Endodermal cell (in vitro differentiated cells): ENCODE measurements at places on chromosomes 11 and 22. TPM values are rescaled to one million over a fixed set of nuclear protein-coding genes. Genes with fewer than 3 reads are reported as not detected.
A peak's percentile ranks its signal among the peaks of the same experiment; 100 is the strongest.

TRIM49 gene
- total RNA-seq, result not detected in 2 replicates

DNAJB13 gene
- 0.96 to 1.4 TPM (median 1.2 TPM) in 3 replicates for total RNA-seq

TYMP gene
- 0.93 to 2.6 TPM (median 1.2 TPM) in 3 replicates for total RNA-seq

RANGAP1 gene
- total RNA-seq, result 95.2 and 103 TPM in 2 replicates

KRTAP5-11 gene
- 1.6 and 2.9 TPM in 2 replicates for total RNA-seq

DNA sequence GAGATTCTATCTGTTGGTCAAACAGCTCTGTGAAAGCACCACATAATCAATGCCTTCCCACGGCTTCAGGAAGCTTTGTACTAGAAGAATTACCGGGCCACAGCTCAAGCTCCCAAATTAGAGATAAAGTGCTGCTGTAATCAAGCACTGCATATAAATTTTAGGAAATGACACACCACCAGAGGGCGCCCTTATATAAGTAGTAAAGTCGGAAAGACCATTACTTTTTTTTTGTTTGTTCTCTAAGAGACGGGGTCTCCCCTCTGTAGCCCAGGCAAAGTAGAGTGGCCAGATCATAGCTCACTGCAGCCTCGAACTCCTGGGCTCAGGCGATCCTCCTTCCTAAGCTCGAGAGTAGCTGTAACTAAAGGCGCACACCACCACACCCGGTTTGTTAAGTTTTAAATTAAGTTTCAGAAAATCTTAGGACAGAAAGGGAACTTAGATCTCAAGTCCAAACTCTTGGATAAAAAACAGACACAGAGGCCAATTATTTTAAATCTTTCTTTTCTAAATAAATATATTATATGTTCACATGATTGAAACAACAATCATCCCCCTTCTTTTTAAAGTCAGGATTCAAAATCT lies 32.6 kb downstream of the PRCP start:
- DNase-seq, result peak; percentile 94

- DNase-seq, result no peak
These were observed 8.8 kb downstream of the CLMP start for GRCh38 chr11:123186286-123186685.

DNA sequence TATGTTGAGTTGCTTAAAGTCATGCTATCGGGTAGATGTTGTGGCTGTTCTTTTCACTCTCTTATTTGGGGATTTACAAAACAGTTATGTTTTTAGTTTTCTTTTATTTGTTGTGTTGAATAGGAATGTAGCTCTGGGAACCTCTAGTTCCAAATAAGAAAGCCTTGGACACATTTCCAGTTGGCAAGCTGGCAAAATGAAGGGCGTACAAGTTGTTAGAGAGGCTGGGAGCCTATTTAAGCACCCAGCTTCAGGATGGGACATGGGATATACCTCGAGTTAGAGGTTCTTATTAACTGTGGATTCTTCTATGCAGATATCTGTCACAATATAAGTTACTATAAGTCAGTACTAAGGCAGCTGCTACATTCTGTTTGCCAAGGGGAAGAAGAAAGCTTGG lies 22.8 kb downstream of the PPARA start:
- DNase-seq, result no peak

- DNase-seq, result peak; percentile 78
These were observed 638 bp downstream of the NRGN start for GRCh38 chr11:124740277-124740882.

GRCh38 chr11:128509621-128510389 lies 77.6 kb downstream of the ETS1 start:
- no peak for DNase-seq

GRCh38 chr11:88013508-88014065 lies 161.7 kb downstream of the RAB38 start:
- no peak for DNase-seq

DNA sequence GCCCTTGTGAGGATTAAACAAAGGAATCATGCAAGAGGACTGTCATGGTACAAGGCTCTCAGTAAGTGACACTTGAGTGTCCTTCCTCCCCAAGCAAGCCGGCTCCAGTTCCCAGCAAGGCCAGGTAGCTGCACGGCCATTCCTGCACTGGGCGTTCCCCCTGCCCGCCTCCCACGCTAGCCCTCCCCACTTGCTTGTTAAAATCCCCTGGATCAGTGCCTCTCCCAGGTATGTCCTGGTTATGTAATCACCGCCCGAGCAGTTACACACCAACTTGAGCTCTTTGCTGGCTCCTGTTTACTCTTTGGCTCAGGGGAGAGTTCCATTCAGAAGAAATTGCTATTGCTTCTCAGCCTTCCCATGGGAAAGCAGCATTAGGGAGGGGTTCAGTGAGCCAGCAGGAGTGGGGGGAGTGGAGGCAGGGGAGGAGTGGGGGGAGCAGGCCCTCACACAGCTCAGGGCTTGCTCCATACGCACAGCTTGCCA lies 19.4 kb upstream of the MYEOV start:
- DNase-seq, result peak; percentile 50

- no peak for DNase-seq
These were observed 254.6 kb upstream of the KIRREL3 start for GRCh38 chr11:127255209-127255608.

DNA sequence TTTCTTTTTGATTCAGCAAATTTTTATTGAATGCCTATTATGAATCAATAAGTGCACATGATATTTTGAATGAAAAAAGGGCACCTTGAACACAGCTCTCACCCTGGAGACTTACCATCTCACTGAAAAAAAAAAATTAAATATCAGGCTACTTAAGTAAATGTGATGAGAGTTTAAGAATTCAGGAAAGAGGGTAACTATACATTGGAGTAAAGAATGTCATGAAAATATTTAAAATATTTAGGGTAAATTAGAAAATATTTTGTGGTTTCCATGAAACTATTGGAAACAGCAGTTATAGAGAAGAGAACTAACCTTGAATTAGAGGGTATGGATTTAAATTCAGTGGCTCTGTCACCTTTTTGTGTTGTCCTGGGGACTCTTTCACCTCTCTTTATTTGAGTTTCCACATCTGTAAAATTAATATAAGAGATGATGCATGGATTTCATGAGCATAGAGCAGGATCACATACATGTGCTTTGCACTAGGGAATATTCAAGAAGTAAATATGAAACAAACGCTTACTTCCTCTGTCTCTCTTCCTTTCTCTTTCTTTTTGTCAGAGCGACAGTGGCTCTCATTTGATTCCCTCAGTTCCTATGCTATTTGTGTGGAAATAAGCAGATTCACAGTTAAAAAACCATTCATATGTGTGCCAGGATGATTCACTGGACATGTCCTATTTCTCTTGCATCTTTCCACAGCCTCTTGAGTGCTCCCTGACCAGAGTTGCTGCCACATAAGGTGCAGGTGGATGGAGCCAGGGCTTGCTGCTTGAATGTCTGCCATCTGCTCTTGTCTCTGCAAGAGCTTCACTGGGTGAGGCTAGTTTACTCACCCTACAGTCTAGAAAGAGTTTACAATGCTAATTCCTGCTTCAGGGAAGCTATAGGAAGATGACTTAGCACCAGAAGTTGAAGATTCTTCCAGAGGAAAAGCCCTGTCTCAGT lies 533.1 kb downstream of the ETS1 start:
- DNase-seq, result no peak

DNA sequence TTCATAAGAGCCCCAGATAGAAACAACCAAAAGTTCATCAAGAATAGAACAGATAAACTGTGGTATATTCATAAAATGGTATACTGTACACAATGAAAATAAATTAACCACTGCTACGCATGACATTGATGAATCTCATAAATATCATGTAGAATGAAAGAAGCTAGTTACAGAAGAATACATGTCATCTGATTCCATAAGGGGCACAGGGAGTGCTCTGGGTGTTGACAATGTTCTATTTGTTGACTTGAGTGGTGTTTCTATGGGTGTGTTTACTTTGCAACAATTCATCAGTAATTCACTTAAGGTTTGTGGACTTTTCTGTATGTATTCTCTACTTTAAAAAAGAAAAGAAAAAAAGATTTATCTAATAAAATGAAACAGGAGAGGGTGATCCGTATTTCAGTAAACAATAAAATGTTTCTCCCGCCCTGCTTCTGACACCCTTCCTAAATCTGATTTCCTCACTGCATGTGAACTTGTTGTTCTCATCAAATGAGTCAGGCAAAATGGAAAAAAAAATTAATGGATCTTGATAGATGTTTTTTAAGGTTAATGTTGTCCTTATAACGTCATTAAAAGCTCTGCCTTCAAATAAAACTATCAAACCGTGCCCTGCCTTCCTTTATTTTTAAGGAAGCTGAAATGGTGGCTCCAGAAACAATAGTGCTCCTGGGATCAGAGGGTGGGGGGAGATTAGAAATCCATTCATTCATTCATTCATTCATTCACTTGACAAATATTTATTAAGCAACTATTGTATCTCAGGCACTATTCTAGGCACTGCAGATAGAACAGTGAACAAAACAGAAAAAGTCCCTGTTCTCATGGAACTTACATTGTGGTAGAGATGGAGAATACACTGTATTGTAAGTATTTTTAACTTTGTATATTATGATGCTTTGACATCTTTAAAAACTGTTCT lies 77.2 kb upstream of the CD44 start:
- no peak for DNase-seq

GRCh38 chr22:27129266-27129665 lies 471.9 kb downstream of the MIAT start:
- DNase-seq, result no peak

DNA sequence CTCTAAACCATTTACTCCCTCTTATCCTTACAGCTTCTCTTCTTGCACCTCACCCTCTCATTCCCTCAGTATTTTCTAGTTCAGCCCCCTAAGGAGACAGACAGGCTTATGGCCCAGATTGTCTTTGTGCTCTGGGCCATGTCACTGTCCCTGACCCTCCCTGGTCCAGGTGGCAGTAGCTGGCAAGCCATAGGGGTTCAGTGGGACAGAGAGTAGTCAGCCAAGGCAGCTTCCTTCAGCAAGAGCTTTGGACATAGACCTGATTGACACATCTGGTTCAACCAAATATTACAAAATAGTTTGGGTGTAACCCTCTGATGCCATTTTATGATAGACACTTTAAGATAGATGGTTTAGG lies 53.9 kb downstream of the NCAM1 start:
- no peak for DNase-seq

DNA sequence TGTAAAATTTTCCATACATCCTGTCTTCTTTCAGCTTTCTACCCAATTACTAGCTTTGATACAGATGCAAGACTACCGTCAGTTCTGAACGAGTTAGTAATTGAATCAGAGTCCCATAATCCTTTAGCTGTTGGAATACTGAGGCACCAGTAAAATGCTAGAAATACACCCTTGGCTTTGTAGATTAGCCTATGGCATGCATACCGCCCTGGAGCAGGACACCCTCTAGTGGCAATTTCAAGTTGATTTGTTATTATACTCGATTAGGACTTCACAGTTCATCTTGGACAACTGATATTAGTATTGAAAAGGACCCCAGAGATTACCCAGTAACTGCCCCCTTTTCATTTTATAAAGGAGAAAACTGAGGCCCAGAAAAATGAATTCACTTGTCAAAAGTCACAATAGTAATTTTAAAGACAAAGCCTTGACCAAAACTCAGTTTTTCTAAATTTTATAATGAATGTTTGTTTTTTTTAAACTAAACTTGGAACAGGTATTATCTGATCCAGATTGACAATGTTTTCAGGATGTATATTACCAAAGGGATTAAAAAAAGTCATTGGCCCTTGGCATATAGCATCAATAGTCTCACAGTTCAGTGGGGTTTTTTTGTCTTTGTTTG lies 72.6 kb downstream of the HIPK3 start:
- peak; percentile 56 for DNase-seq

DNA sequence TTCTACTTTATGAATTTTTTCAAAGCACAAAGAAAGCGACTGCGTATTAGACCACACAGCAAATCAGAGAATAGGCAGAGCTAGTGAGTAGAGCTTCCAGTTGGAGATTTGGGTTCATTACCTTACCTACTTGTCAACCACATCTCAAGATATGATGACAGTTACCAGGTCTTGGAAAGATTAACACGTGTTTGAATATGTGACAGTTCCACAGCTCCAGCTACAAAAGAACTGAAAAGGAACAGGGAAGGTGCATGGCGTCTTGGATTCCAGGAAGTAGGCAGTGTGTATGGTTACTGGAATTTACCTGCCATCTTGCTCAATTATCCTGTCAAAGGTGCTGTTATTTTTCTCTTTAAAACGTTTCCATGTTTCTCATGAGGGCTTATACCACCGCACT lies 5.3 kb downstream of the TIRAP start:
- DNase-seq, result no peak
